ENCODE measurements at places on chromosomes 5 and 9.

DNA sequence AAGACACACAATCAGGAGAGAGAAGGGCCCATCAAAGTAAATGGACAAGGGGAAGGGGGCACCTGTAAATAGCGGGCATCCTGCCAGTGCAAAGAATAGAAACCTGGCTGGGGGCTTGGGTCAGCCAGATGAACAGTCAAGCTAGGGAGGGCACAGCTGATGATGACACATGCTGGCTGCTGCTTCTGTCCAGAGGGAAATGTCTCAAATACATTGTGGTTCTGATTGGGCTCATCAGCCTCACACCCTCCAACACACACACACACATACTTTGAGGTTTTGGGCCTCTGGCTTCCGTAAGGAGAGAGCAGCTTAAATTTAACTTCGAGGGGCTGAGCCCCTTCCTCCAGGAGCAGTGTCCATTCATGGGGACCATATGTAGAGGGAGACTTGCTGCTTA, 27.6 kb upstream of the SPATA31E1 start:
- DNase-seq = no peak

DNA sequence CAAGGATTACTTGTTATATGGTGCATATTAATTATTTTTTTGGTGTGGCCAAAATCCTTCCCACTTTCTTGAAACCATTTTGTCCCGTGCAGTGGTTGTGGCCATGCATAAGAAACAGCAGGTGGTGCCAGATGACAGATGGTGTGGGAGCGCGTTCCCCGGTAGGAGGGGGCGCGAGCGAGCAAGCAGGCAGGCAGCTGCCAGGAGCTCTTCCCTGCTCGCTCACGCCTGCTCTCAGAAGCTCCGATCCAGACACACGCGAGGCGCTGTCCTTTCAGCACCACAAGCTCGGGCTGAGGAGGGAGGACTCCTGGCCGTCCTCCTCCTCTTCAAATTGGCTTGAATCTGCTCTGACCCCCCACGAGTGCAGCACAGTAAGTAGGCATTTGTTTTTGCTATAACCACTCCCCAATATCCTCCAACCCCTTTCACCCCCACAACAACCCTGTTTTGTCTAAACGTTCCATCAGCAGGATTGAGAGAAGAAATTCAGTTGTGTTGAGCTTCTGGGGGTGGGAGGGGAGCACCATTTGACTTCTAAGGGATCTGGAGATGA, at the start of gene NSG2:
Gene NSG2, plus strand, starts transcription at position 237 of the 556 bp plus-strand sequence. CDS start 1,050 bp downstream, outside the sequence.
- peak; percentile 11 for DNase-seq

- DNase-seq = no peak
Measured at GRCh38 chr9:107888773-107889227, 399.2 kb upstream of the KLF4 start.

GRCh38 chr9:131848570-131849160, 108.8 kb upstream of the RAPGEF1 start:
- no peak for DNase-seq

DNA sequence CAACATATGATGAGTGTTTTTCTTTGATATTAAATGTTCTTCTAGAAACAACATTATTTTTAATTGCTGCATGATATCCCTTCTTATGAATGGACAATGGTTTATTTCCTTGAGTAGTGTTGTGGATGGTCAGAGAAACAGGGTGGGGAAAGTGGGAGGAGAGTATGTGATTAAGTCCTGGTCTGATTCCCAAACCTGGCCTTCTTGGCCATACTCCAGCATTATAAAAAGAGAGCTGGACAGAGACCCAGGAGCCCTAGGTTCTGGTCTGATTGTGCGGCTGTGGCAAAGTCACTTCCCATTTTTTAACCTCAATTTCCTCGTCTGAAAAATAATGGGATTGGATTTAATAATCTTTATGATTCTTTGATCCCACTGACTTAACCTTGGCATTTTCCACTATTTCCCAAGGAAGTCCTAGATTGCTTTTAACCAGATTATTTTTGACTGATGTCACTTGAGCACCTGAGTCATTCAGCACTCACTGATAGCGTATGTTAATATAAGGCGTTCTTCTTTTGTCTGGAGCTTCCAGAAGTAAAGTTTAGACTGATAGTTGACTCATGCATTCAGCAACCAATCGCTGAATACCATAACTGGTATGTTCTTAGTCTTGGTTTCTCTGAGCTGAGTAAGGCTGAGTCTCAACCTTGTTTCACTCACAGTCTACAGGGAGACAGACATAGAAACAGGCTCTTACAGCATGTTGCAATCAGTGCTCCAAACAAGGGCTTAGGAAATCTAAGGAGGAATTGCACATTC, 26.2 kb downstream of the OSMR start:
- peak; percentile 92 for DNase-seq

DNA sequence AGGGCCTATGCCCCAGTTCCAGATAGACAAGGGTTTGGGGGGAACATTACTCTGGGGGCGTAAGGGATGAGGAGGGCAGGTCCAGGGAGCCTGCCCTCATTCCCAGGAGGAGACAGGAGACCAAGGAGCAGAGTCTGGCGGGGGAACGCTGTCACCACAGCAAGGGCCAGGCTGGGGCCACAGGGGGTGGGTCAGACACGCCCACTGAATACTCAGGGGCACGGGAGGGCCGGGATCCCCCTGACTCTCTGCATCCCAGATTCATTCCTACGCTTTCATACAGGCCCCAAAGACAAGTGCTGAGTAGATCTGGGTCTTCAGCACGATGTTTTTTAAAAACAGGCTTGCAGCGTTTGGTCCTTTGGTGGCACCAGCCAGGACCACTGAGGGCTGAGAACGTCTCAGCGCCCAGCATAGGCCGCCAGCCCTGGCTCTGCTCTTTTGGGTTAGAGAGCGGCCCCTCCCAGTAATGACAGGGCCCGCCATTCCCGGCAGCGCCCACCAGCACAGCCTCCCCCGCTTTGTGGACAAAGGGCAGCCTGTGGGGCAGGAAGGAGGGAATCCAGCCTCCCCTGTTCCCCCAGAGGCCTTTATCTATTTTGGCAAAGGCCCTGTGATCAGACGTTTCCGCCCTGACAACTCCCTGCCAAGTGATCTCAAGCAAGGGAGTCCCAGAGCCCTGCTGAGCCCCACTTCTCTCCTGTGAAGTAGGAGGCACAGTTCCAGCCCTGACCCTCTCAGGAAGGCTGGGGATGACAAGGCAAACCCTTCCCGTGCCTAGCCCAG, 24.9 kb downstream of the NEK6 start:
- no peak for DNase-seq

DNA sequence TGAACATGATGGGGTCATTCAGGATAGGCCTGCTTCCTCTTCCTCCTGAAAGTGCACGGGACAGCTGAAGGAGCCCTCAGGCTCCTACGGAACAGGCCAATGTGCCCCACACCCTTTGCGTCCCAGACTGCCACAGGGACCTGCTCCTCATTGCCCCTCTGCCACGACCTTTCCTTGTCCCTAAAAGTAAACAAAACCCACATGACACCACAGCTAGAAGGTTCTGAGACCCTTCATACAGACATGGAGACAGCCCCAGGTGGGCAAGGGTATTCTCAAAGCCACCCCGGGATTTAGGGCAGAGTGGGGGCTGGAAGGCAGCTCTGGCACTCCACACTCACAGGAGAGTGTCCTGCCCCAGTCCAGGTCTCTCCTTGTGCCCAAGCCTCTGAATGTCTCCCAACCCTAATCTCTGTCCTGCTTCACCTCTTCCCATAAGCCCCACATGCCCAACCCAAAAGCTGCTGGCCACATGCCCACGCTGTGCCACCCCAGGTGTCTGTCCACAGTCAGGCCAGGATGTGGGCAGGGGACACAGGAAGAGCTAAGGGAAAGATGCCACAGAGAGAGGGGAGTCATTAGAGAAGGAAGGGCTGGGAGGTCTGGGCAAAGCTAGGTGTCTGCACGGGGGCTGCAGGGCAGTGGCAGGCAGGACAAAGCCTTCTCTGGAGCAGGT, 800 bp downstream of the AMBP start:
- no peak for DNase-seq

- no peak for DNase-seq
Measured at GRCh38 chr9:127033789-127034188, 88.6 kb downstream of the ANGPTL2 start.

- no peak for DNase-seq
Measured at GRCh38 chr9:89363311-89363670, 45.0 kb downstream of the SECISBP2 start.

DNA sequence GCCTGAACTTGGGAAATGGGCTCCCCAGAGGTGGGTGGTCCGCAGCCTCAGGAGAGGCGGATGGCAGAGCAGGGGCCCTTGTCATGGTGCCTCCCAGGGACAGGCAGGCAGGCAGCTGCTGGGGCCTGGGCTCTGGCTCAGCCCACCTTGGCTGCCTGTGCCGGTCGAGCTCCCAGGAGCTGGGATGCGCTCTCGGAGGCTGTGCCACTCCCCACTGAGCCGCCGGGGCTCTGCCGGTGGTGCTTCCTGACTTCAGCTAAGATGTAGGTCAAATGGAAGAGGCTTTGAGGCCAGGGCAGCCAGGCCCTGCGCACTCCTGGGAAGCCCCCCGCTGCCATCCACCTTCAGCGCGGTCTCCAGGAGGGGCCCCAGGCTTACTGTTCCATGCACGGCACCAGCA, 41.0 kb downstream of the KCNT1 start:
- DNase-seq = no peak

DNA sequence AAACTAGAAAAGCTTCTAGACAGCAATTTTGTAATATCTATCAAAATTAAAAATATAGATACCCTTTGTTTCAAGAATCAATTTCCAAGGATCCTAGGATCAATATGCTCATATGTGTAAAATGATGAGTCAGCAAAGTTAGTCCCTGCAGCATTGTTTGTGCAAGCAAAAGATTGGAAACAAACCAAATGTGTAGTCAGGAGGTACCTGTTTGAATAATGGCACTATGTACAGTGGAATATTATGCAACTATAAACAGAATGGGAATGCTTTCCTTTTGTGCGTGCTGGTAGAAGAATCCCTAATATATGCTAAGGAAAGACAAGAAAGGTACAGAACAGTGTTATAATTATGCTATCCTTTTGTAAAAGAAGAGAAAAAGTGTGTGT, 58.5 kb upstream of the PJA2 start:
- no peak for DNase-seq

DNA sequence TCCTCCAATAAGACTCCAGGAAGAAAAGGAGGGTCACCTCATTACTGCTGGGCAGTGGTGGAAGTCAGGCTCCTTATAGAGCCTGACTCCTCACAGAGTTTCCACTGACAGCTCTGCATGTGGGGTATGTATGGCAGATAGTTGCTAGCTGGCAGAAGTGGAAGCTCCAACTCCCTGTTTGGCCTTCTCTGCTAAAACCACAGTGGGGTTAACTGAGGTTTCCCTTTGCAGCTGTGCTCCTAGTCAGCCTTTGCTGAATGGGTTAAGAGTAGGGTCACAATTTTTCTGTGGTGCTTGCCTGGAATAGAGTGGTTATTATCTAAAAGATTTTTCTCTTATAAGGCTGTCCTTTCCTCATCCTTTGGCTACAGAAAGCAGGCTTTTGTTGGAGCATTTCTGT, 327.5 kb downstream of the FBXL17 start:
- no peak for DNase-seq

DNA sequence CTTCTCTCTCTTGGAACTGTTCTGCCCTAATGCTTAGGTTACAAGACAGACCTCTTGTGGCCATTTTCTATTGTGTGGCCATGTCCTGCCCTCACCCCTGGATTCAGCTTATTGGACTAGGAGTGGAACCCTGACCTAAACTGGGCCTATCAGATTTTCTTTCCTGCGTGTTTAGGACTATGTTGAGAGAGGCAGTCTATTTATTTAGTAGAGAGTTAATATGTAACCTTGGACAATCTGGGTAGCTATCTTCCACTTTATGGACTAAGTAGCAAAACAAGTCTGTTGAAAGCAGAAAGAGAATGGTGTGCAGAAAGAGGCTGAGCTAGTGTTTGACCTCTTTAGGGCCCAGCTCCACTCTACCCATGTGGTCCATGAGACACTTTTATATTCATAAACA, 82.6 kb upstream of the SMIM32 start:
- DNase-seq = no peak

GRCh38 chr9:128253140-128253990, 22.4 kb downstream of the GOLGA2 start:
- DNase-seq = no peak

DNA sequence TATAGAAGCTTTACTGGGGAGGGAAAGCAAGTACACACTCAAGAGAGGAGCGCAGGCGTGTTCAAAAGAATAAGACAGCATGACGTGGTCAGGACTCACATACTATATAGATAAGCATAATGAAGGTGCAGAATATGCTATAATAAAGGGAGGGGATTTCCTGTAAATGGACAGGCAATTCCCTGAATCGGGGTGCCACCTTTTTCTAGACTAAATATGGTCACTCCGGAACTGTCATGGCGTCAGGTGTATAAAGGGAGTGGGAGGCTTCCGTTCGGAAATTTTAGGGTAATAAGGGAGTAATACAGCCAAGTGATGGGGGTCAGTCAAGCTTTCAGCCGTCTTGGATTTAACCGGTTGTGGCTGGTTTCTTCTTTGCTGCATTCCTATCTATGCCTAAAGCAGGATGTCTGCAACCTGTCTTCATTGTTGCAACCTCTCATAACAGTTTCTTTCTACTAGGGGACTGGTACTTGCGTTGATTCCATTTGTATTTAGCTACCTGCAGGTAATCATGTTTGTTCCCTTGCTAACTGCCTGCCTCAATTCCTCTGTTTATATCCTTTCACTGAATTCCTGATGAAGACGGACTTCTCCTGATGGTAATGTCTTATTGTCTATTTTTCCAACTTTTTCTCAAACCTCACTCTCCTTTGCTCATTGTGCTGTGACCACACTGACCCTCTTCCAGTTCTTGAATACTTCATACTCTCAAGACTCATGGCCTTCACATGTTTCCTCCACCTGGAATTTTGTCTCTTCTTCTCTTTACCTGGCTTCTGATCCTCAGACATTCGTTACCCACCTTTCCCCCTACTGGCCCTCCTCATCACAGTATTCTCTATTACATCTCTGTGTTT, 48.9 kb downstream of the PRR16 start:
- DNase-seq = no peak

DNA sequence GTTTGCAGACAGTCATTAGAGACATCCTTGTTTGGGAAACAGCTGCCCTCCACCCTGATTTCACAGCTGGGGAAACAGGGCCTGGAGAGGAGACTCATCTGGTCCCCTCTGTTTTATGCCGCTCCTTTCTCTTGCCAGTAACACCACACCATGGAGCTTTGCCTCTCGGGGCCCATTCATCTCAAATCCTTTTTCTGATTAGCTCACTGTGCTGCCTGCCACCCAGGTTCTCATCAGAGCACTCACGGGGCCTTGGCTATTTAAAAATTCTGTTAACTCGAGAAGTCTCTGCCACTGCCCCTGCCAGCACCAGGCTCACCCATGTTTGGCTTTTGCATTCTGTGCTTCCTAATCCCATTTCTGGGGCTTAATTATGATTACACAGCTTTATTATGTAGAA, 36.8 kb upstream of the C5orf58 start:
- DNase-seq = no peak

DNA sequence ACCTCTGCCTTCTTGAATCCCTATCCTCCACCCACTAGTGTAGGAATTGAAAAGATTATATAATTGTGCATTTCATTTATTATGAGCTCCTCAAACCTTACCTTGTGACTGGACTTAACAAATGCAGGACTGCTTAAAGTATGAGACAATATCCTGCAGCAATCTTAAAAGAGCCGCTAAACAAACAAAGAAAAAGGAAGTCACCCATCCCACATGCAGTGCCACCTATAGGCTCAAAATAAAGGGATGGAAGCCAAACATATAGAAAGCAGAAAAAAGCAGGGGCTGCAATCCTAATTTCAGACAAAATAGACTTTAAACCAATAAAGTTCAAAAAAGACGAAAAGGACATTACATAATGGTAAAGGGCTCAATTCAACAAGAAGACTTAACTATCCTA, 8.7 kb downstream of the PCAT7 start:
- DNase-seq = no peak

- no peak for DNase-seq
Measured at GRCh38 chr9:137764171-137764671, 113.4 kb upstream of the CACNA1B start.

GRCh38 chr9:7936163-7936562, 136.6 kb upstream of the DMAC1 start:
- DNase-seq = no peak
